ENCODE measurements at places on chromosomes 7 and 10.

GRCh38 chr7:107080099-107080505, 35.6 kb downstream of the PRKAR2B start:
- DNase-seq: no peak

GRCh38 chr10:35372329-35372728, 36.0 kb downstream of the CCNY start:
- DNase-seq: no peak

GRCh38 chr10:70981171-70981836, 92.9 kb upstream of the PCBD1 start:
- no peak for DNase-seq

DNA sequence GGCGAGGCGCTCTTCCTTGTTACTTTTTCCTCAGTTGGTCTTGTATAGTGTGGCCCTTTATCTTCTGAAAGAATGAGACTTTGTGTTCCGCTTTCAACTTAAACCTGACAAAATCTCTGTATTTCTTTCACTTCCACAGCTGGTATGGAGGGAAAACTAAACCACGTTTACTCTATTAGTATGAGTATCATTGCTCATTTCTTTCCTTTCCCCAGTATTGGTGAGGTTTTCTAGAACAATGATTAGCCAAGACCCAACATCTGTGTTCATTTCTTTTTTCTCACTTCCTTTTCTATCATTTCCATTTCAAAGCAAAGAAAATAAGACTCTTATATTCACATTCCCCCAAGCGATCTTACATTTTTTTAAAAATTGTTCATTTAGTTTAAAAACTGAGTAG, 165.3 kb downstream of the PAXIP1 start:
- DNase-seq: no peak

- no peak for DNase-seq
Observed at GRCh38 chr10:120732643-120733313, 118.4 kb upstream of the WDR11 start.

- no peak for DNase-seq
Observed at GRCh38 chr10:85212526-85212925, 884.1 kb downstream of the CCSER2 start.

DNA sequence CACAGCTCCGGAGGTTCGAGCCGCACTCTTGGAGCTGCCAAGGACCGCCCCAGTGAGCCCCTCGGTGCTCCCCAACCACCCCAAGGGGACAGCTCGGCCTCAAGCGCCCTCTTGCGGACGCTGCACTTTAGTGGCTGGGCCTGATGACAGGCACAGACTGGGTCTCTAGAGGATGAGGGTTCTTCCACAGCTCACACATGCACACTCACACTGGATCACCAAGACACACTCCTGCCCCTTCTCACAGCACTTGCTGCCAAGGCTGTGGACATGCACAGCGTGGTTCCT, 2.1 kb downstream of the RET start:
- DNase-seq: peak; percentile 50

DNA sequence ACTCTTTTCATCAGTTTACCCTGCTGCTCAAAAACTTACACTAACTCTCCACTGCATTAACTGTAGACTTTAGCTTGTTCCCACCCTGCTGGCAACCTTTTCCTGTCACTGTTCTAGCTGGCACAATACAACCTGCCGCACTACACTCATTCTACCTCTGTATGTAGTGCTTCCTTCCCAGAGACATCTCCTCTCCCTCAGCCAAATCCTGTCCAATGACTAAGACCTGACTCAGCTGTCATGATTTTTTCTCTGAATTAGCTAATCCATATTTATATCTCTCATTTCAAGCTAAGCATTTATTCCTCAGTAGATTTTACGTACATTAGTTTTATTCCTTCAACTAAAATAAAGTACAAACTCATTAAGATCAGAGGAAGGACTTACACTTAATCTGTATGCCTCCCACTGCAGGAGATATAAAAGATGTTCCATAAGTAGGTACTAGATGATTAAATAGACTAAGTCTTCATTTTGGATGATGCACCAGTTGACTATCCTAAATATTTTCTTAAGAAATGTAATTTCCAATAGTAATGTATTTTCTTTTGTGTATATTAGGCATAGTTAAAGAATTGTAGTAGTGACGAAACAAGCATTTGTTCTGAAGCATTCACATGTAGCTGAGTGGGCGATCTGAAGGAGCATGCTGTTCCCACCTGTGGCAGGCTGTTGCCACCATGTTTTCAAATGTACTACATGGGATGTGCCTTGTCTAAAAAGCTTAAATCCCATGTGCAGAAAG, 189.1 kb downstream of the SKAP2 start:
- DNase-seq: no peak

DNA sequence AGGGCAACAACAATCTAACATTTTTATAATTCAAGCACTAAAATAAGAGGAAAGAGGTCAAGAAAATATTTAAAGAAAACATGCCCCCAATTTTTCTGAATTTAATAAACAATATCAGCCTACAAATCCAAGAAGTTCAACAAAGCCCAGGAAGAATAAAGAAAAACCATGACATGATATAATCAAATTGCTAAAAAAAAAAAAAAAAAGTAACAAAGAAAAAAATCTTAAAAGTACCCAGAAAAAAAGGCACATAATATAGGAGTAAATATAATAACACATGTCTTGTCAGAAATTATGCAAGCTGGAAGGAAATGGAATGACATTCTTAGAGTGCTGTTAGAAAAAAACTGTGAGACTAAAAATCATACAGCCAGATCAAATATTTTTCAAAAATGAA, 151.4 kb downstream of the IMMP2L start:
- DNase-seq: no peak

DNA sequence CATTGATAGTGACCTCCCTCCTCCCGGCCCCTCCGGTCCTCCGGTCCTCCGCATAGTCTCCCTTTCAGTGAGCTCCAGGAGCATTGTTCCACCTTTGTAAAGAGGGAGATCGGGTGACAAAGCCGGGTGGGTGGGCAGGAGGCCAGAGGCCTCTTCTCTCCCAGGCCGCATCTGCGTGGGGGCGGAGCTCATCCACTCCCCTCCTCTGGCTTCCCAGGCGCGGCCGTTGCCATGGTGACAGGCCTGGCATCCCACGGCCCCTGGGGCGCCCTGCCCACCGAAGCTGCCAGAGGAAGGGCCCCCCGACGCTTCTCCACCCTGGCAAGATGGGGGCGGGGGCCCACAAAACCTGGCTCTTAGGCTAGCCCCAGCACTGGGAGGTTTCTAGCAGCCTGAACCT, 4.4 kb upstream of the FZD9 start:
- DNase-seq: no peak

DNA sequence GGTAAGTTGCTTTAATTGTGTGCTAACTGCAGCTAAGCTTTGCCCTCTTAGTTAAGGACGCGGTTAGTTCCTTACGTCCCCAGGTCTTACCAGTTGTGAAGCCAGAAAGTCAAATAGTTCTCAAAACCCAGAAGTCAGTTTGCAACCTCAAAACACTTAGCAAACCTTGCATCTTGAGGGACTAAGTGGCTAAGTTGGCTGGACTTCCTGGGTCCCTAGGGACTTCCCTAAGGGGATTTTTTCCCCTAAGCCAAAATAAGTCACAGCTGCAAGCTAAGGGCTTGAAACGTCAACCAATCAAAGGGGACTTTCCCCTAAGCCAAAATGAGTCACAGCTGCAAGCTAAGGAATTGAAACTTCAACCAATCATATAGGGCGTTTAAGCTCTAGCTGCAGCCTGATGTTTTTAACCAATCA, 36.2 kb upstream of the HECW1 start:
- DNase-seq: no peak

GRCh38 chr7:91569728-91570457, 305.7 kb downstream of the FZD1 start:
- DNase-seq: no peak

Measured in germinal center (tissue), 1 donor.